ENCODE measurements at places on chromosomes 5 and 9.

DNA sequence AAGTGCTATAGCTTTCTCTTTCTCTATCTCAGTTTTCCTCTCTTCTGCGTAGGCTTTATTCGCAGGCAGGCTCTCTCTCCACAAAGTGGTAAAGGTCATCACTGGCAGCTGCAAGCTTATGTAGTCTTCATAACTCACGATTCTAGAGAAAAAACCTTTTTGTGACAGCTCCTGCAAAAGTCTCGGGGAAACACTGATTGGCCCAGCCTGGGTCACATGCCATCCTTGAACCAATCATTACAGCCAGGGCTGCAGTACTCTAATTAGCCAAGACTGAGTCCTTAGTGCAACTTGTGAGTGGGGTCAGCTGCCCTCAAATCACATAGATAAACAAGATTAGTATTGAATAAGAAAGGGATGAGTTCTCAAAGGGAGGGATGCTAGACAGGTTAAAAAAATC, 18.3 kb upstream of the FRMPD1 start:
- DNase-seq: no peak

DNA sequence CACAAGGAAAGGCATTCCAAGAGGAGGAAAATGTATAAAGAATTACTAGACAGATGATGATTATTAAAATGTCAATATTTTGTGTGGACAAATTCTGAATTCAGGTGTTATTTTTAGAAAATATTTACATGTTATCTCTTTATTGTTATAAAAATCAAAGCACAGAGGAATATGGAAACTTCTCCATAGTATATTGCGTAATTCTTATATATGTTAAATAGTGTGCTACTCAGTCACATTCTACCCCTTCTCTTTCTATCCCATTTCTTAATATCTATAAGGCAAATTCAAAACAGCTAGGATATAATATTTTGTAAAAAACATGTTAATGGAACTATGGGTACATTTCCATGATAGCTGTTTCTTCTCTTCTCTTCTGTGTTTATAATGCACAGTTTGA, 546.8 kb upstream of the FTMT start:
- DNase-seq: no peak

DNA sequence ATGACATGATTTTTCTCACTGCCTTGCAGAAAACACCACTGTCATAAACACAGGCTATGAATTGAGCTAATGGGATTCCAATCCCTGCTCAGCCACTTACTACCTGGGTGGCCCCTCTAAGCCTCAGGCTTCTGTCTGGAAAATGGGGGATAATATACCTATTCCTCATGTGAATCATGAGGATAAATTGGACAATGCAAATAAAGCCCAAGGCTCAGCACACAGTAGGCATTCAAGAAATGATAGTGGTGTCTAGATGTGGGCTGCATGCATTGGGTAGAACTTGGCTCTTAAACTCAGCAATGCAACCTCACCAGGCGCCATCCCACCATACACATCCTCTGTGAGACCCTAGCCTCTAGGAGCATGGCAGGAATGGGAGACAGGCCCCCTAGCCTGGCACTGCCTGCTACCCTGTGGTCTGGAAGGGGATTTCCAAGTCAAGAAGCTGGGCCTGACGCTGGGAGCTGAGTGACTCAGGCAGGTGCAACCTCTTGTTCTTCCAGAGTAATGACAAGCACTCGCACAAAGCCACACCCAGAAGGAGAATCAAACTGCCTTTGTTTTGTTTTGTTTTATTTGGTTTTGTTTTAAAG, 2.3 kb upstream of the TNIP1 start:
- no peak for DNase-seq

DNA sequence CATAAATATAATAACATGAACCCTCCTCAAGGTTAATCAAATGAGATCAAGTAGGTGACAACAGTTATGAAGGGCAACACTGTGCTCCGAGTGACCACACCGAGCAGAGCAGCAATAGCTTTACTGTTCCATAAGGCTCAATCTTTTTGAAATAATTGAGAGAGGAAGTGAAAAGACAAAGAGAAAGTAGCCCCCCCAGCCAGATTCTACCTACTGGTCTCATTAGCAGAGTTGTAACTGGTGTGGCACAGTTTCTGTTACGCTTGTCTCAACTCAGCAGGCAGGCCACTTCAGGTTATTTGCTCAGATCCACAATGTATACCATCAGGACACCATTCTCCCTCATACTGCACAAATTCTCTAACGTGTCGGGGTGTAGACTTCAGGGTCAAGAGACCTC, 14.0 kb downstream of the PRUNE2 start:
- no peak for DNase-seq

GRCh38 chr5:179438011-179438441, 92.8 kb upstream of the ADAMTS2 start:
- DNase-seq: no peak

GRCh38 chr5:133048993-133049725, 2.7 kb upstream of the HSPA4 start:
- DNase-seq: no peak

GRCh38 chr5:143443330-143443729, 39.8 kb upstream of the NR3C1 start:
- no peak for DNase-seq

- no peak for DNase-seq
Measured at GRCh38 chr9:112502175-112502946, 15.7 kb downstream of the KIAA1958 start.

GRCh38 chr5:170745481-170746071, 37.9 kb upstream of the GABRP start:
- DNase-seq: no peak

GRCh38 chr5:11681796-11682195, 222.4 kb downstream of the CTNND2 start:
- no peak for DNase-seq

DNA sequence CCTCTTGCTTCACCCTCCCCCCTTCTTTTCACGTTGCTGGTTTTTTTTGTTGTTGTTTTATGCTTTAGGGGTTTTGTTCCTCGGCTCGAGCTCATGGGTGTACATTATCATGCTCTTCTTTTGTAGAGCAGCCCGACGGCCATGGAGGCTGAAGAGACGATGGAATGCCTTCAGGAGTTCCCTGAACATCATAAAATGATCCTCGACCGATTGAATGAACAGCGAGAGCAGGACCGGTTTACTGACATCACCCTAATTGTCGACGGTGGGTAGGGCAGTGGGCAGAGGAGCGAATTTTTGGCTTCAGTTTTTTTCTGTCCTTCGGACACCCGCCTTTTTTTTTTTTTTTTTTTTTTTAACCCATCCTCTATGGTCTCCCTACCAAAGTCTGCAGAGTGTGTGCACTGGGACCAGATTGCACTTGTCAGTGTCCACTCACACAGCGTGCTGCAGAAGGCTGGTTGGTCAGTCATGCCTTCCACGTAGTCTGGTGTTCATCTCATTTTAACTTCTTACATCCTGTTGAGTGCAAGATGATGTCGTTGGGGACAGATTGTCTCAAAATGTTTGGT, 1.3 kb downstream of the ZNF131 start:
- no peak for DNase-seq

DNA sequence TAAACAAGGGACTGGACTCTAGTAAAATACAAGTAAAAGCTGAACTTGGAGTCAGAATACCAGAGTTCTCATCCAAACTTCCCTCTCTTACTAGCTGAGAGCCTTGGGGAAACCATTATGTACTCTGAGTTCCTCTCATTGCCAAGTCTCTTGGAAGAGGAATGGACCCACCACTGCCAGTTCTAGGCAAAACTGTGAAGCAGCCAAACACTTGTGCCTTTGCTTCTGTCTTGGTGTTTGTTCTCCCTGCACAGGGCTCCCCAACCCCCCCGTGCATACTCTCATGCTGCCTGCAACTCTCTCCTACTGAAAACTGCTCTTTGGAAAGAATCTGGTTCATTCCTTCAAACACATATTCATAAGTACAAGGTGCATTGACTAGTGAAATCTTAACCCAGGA, 102.6 kb downstream of the PDZD2 start:
- DNase-seq: peak; percentile 10

GRCh38 chr9:119986713-119987112, 593.3 kb downstream of the CDK5RAP2 start:
- DNase-seq: no peak

DNA sequence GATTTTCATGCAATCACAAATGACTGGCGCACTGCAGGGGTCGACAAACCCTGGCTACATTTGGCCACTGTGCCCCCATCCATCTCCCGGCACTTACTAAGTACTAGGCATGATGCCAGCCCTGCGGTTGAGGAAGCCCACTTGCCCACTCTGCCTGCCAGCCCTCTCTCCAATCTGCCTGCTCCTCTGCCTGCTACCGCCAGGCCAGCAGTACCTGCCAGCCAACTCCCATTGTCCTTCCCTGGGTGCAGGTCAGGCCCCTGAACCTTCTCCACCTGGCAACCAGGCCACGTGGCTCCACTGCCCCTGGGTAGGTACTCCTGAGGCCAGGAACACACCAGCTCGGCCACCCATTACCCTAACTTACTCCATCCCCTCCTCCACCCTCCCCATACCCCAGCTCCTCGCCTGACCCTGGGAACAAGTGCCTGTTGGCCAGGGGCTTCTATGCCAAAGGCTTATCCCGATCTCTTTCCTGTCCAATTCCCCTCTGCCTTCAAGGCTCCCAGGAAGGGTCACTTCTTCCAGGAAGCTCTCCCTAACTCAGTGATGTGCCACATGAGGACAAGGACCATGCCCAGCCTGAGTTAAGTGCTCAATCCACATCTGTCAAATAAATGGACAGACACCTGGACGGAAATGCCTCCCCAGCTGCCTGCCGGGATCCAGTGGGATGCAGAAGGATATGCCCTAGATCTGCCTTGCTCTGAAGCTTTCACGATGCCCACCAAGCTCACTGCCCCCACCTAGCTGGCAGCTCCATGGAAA, 6.6 kb downstream of the EEIG1 start:
- no peak for DNase-seq

GRCh38 chr5:105593011-105593760, 2030.6 kb upstream of the NUDT12 start:
- no peak for DNase-seq

All from hypothalamus (tissue), 51 donors.